Stimulated activated CD4-positive, alpha-beta T cell treated with anti-CD3 and anti-CD28 coated beads, Interleukin-12 subunit alpha, Interleukin-12 subunit beta, amount 100 ng/mL, for 24 hours (primary cell): ENCODE measurements at places on chromosomes 2 and 18.
A peak's percentile ranks its signal among the peaks of the same experiment; 100 is the strongest.

- no peak for DNase-seq
Measured at GRCh38 chr2:208224802-208225201, 30.1 kb downstream of the IDH1 start.

GRCh38 chr18:33156906-33157470, 283.5 kb downstream of the CCDC178 start:
- DNase-seq, result no peak

- DNase-seq, result no peak
Measured at GRCh38 chr2:190537765-190538164, 3.2 kb upstream of the NEMP2 start.

- no peak for DNase-seq
Measured at GRCh38 chr18:36496022-36496421, 198.5 kb downstream of the FHOD3 start.

DNA sequence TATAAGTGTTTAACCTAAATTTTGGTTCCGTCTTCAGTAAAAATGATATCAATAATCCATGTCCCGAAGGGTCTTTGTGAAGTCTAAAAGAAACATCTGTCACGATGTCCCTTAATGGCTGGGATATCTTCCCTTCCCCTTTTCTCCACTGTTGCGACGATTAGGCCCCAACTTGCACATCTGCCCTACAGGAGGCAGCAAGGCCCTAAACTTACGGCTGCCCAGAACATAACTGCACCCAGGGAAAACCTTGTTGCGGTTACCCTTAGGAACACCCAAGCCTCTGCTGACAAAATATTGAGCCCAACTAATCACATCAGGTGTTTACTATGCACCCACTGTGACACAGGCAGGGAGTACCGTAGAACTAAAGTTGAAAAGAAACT, 1.3 kb upstream of the SMAD2 start:
- no peak for DNase-seq

DNA sequence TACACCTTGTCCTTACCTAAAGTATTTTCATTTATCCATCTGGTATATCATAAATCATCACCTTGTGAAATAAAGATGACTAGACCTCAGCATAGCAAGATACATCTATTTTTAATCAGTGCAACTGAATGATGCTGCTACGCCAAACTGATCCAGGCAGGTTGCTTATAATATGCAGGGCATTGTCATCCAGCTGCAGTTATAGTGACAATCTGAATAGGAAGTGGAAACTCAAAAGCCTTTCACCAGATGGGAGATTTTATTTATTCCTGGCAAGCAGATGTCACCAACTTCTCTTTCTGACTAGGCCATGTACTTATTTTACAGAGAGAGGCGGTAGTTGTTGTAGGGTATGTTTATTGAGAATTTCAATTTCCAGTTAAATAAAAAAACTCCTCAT, 747.3 kb downstream of the ADCYAP1 start:
- DNase-seq, result no peak

DNA sequence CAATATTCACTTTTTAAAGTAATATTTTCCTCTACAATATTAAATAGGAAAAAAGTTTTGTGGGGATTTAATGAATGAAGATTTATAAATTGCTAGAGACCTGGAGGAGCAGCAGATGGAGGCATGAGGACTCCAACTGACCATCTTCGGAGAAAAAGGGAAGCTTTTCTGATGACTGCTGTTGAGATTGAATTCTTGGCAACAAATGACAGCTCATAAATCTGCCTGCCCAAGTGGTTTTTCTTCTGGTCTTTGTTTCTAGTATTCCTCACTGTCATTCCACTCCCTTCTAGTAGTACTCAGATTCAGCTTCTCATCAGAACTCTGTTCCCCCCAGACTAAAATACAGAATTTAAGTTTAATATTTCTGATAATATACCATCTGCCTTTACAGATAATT, 157.0 kb downstream of the EML6 start:
- no peak for DNase-seq

- peak; percentile 33 for DNase-seq
Measured at GRCh38 chr2:105926960-105927678, 182.4 kb downstream of the NCK2 start.

DNA sequence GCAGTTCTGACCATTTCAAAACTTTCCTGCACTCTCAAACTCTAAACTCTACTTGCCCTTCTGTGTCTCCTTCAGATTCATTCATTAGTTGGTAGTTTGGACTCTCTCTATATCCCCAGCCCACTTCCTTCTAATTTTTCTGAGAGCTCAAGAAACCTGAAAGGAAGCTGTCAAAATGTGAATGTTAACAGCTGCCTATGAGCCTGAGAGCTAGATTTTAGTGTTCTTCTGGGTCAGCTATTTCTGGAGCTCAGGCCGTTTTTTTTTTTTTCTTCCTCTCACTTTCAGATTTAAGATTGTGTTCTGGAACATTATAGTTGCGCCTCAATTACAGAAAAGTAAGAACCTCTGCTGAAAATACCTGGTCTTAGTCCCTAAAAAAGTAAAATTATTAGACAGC, 73.1 kb downstream of the RTN4 start:
- DNase-seq, result no peak

DNA sequence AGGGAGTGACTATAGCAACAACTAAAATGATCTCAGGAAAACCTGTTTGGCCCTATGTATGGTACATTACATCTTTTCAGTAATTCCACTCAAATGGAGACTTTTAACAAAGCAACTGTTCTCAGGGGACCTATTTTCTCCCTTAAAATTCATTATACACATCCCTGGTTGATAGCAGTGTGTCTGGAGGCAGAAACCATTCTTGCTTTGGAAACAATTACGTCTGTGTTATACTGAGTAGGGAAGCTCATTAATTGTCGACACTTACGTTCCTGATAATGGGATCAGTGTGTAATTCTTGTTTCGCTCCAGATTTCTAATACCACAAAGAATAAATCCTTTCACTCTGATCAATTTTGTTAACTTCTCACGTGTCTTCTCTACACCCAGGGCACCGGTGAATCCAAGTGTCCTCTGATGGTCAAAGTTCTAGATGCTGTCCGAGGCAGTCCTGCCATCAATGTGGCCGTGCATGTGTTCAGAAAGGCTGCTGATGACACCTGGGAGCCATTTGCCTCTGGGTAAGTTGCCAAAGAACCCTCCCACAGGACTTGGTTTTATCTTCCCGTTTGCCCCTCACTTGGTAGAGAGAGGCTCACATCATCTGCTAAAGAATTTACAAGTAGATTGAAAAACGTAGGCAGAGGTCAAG, 955 bp downstream of the TTR start:
- no peak for DNase-seq

DNA sequence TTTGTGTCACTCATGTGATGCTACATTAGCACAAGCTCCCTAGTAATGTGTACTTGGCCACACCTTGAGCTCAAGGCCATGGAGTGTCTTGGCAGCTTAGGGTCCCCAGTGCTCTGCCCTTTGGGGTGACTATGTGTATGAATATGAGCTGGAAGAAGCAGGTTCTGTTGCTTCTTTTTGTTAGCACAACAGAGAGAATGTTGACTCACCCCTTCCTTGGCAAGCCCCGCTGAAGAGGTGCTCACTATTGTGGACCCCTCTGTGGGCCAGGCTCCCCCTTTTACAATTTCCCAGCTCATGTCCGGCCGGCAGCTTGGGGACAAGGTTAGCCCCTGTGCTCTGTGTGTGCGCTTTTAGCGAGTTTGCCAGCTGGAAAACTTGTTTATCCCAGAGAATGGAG, 48.1 kb downstream of the DGKD start:
- DNase-seq, result no peak

- DNase-seq, result no peak
Measured at GRCh38 chr18:24497031-24497754, 36.8 kb downstream of the HRH4 start.

GRCh38 chr2:111688482-111688881, 195.5 kb downstream of the ANAPC1 start:
- no peak for DNase-seq
